ENCODE measurements at places on chromosomes 2 and 18.

GRCh38 chr2:142742371-142743214 is 134.9 kb upstream of the KYNU start:
- DNase-seq: no peak

GRCh38 chr18:21672521-21673267 is 31.9 kb downstream of the ABHD3 start:
- DNase-seq: no peak

DNA sequence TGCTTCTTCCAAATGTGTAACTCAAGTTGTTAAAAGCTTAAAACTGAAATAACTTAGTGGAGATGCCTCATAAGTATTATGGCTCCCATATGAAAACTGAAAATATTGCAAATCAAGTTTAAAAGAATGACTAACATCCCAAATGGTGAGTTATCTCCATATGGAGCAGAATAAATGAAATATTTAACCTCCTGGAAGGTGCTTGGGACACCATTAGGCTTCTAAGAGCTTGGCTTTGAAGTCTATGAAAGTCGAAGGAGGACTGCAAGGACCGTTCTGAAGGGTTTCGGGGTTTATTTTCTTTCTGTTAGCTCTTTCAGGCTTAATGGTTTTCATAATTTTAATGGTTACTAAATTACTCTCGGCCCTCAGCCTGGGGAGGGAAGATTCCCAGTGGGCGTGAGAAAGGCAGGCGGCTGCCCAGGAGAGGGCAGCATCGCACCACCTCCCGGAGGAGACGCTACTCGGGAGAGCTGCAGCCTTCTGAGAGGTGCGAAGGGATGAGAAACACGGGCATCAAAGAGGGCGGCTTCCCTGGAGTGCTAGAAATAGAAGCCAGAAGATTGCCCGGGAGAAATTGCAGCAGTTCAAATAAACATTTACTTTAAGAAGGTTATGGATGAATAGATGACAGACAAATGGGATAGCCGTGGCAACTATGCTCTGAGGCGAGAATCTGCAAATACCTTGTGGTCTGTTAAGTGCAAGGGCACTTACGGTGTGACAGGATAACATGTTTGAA is 43.1 kb downstream of the MAP3K19 start:
- peak; percentile 53 for DNase-seq

DNA sequence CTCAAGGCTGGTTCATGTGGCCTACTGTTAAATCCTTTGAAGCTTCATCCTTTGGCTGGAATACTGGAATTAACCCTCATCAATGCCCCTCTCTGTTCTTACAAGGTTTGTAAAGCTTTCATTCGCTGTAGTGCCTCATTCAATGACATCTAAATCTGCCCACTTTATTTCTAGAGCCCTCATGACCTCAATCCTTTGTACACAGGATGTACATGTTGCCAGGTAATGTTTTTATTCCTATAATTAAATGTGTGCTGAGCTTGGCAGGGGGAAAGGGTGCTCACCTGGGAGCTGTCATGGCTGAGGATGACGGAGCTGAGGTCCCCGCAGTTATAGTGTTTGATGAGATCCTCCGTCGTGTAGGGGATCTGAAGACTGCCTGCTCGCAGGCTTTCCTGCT is 39.3 kb downstream of the TRABD2A start:
- DNase-seq: no peak

- DNase-seq: no peak
Measured at GRCh38 chr18:69691008-69691760, 256.5 kb downstream of the CD226 start.

- DNase-seq: no peak
Measured at GRCh38 chr2:71583876-71584275, 130.5 kb downstream of the DYSF start.

- DNase-seq: no peak
Measured at GRCh38 chr2:19158896-19159295, 199.5 kb downstream of the OSR1 start.

DNA sequence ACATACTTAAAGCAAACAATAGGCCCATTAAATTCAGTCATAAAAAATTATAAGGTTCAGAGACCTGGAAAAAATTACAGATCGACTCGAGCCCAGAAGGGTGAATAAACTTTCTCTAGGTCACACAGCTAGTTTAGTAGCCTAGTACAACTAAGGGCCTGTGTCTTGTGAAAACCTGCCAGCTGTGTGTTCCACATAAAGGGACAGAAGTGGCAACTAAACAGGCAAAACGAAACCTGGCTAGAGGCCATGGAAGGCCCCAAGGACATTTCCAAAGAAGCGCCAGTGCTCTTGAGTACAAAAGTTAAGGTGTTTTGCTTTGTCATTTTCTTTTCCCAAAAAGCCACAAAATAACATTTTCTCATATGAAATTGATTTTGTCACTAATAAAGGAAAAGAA is 164.9 kb downstream of the L3MBTL4 start:
- DNase-seq: no peak

- no peak for DNase-seq
Measured at GRCh38 chr2:216029416-216030129, 16.2 kb upstream of the MREG start.

DNA sequence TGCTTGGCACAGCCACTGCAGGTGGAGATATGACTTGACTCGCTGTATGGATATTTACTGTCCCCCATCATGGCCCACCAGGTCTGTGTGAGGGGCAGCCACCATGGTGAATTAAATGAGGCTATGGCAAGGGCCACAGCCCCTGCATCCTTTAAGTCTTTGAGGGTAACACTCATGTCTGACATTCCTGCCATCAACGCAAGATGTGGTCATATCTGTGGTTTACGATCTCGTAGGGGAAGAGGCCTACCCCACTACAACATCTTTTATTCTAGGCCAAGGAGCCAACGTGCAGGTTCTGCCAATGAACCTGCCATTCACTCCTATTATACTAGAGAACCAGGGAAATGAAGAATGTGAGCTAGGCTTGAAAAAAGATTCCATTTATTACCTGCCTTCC is 381.6 kb upstream of the ID2 start:
- DNase-seq: no peak

DNA sequence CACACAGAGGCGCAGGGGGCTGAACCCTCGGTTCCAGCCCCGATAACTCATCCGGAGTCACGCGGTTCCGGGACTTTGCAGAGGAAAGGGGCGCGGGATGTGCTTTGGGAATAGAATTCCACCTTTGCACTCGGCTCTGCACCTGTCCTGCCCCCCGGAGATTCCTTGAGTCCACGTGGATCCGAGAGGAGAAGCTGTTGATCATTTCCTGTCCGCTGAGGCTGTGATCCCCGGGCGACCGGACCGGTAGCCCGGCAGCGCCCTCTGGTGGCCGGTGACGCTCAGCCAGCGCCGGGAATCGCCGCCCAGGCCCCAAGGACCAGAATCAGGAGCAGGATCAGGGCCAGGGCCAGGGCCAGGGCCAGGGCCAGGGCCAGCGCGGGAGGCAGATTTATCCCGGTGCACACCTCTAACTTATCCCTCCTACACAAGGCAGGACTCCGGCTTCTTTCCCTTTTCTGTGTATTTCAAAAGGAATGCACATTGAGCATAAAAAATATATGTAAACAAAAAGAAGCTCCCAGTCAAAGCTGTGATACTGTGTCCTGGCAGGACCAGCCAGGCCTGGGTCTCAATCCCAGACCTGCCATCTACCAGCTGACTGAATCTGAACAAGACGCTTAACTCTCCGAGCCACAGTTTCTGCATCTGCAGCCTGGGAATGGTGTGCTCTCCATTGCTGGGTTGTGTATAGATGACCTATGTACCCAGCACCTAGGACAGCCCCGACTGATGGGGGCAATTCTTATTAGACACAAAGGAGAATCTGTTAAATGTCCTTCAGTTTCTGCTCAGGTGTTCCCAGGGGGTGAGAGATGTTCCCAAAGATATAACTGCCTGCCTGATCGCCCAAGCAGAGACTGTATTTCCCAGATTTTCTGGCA is 8.5 kb upstream of the SPATA3 start:
- DNase-seq: peak; percentile 48

- DNase-seq: peak; percentile 72
Measured at GRCh38 chr2:135985018-135985825, at the start of gene DARS1. Gene DARS1, minus strand, starts transcription at chr2:135985626. Its CDS starts 158 bp downstream, at chr2:135985468.

DNA sequence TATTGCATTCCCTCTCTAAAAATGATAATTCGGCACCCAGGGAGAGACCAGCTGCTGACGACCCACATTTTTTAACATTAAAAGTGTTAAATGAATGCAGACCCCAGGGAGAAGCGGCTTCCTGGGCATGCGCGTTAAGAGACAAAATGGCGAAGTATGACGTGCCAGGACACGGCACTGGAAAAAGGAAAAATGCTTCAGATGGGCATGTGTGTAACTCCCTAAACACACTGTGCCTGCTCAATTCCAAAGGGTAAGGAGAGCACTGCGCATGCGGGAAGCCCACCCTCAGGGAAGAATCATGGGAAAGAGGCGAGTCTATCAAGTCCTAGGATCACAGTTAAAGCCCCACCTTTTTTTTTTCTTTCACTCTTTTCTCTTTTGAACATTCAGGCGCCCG is 58.1 kb downstream of the CYP26B1 start:
- no peak for DNase-seq

DNA sequence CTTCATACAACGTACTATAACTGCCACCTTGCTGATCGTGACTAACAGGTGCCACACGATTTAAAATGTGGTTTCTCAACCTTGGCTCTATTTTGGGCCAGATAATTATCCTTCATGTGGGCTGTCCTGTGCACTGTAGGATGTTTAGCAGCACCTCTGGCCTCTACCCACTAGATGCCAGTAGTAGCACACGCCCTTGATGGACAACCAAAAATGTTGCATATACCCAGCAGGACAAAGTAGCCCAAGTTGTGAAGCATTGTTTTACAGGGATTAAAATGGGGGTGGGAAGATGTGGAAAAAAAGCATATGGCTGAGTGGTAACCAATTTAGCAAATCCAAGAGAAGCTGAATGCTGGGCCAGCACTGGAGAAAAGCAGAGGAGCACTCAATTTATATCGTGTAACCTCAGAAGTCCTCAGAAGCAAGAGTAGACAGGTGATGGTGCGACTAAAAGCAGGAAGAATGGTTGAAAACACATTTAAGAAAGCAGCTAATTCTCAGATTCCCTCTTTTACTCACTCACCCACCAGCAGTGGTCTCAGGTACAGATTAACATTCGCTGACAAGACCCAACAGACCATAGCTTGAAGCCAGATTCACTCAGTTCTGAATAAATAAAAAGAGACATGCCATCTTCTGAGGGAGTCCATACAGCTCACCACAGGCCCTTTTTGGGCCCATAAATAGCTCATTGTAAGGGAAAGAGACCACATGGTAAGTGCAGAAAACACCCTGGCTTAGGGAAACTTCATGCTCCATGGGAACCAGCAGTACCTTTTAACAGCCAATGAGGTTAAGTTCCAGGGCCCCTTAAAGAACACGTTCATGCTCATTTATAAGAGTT is 50.6 kb downstream of the RAPH1 start:
- peak; percentile 17 for DNase-seq
